Stimulated activated CD8-positive, alpha-beta memory T cell treated with anti-CD3 and anti-CD28 coated beads, Interleukin-15, amount 100 ng/mL, for 48 hours (primary cell): ENCODE measurements at places on chromosomes 5 and 9.

DNA sequence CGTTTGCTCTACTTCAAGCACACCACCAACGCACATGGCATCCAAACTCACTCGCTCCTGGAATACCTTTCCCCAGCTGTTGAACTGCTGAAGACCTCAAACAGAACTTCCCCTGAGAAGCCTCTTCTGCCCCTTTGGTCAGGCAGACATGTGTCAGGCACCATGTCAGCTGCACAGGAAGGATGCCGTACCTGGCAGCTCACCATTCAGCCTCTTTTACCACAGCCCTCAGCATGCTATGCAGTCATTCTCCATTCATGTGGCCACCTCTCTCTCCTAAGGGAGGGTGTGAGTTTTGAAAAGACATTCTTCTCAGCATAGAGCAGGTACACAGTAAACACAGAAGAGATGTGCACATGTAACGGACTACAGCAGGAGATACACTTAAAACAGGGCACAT lies 14.2 kb downstream of the IL4 start:
- DNase-seq = peak; percentile 29

DNA sequence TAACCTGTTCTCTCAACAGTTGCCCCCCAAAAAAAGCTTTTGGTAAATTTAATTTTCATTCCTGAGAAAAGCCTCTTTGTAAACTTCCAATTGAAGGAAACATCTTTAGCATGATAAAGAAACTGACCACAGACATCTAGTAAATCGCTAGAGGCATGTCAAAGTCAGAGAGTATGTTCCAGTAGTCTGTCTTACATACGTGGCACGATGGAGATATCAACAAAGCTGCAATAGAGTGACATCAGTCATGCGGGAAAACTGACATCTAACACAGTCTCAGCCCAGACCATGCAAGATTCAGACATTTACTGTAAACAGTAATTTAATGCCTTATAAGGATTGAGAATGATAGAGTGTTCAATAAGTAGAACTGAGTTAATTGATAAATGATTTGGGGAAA lies 45.1 kb downstream of the GARNL3 start:
- no peak for DNase-seq

DNA sequence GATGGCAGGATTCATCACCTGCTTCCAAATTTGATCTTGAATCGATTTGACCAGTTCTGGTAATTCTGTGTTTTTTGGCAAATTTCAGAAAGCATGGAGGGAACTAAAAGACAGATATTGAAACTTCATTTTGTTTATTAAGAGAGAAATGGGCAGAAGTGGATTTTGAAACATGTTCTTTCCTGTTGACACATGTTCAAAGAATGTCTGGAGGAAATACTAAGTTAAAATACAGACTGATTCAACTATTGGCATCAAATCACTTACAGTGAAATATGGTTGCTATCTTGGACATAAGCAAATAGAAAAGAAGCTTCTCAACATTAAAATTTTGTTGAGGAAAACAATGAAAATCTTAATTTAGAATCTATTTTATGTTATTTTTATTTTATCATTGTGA lies 19.3 kb upstream of the GZMK start:
- DNase-seq = no peak

DNA sequence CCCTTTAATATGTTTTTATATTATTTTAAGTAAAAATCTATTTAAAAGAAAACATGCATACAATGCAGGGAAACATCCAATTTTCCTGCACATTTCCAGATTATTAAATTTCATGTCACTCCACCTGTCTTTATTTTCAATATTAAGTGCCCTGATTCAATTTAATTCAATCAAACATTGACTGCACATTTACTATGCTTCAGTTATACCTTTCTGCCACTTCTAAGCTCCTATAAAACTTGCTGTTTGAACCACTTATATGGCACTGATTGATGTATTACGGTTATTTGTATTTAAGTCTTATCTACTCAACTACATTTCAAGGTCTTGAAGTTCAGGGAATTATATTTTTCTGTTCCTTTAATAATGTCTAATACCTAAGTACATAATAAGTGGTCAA lies 198.0 kb downstream of the CAVIN4 start:
- no peak for DNase-seq

DNA sequence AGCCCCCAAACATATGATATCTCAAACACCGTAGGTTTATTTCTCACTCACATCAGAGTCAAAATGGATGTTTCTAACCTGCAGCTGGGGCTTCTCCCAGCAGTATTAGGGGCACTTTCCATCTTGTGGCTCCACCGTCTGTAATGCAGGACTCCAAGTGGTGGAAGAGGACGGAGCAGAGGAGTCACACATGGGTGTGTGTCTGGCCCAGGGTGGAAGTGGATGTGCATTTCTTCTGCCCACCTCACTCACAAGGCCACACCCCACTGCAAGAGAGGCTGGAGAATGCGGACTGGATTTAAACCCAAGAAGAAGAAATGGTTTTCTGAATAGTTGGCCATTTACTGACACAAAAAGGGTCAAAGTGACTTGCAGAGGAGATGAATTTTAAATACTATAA lies 13.9 kb downstream of the IL7R start:
- DNase-seq = no peak

DNA sequence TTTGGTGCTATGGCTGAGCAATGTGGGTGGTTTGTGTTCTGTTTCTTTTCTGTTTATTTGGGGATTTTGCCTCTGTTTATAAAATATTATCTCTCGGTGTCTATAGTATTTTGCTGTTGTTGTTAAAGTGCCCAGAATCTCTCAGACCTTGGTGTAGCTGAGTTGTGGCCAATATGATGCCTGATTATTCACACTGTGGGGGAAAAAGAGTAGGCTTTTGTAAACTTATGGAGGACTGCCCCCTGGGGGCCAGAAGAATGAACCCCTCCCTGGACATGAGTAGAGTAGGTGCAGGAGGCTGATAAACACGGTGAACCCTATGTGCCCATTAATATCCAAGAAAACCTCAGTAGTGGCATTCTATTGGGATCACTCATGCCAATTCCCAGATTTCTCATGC lies 49.0 kb upstream of the DPYSL3 start:
- DNase-seq = no peak

- no peak for DNase-seq
Observed at GRCh38 chr5:22258139-22258538, 595.0 kb downstream of the CDH12 start.

DNA sequence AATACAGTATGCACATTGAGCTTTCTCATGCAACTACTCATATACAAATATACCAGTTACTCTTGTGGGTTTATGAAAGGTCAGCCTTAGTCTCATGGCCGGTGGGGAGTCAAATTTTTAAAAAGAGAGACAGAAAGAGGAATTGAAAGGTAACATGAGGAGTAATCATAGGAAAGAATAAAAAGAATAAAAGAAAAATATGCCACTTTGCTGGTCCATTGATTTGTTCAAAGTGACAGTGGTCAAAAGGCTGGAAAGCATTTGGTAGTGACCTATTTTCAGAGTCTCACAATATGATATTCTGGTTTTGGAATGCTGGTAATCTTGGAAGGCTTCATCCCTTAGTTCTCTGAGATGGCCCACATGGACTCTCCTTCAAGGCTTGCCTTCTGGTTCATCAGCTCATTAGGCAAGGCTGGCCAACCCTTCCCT lies 67.0 kb downstream of the ZNF366 start:
- no peak for DNase-seq

- DNase-seq = no peak
Observed at GRCh38 chr5:135304352-135305221, 94.4 kb downstream of the MACROH2A1 start.

- DNase-seq = no peak
Observed at GRCh38 chr5:73381590-73382400, 66.8 kb downstream of the FOXD1 start.

DNA sequence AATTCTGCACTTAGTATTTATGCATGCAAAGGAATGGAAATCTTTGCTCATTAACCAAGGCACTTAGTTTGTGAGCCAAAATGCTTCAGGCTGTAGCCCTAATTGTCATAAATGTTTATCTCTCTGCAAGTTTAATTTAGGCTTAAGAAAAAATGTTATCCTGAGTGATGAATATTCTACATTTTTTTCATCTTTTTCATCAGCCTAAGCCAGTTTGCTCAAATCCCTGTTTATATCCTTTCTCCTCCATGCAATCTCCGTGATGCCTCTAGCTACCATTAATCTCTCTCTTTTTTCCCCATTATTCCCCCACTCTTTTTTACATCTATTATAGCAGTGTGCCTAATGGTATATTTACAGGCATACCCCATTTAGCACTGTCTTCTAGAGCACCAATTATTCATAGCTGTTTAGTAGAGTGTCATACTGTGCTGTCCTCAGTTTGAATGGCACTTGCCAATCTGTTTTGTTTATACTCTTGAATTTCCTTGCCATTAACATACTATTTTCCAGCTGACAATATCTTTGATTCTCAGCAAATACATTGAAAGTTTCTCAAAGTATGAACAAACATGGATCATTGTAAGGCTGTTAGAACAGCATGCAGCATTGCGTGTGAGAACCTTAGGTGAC lies 1457.0 kb downstream of the MAT2B start:
- DNase-seq = no peak

GRCh38 chr5:5416733-5417132 lies 5.7 kb upstream of the ICE1 start:
- DNase-seq = no peak

DNA sequence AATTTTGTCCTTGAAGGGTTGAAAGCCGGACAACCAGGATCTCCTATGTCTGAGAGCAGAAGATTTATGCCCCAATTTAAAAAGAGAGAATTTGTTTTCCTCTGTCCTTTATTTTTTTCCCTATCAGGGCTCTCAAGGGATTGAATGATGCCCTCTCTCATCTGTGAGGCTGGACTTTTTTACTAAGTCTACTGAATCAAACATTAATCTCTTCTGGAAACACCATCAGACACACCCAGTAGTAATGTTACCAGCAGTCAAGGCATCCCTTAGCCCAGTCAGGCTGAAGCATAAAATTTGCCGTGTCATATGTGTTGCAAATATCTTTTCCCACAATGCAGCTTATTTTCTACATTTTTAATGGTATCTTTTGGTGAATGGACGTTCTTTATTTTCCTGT lies 1497.9 kb downstream of the MAT2B start:
- no peak for DNase-seq

DNA sequence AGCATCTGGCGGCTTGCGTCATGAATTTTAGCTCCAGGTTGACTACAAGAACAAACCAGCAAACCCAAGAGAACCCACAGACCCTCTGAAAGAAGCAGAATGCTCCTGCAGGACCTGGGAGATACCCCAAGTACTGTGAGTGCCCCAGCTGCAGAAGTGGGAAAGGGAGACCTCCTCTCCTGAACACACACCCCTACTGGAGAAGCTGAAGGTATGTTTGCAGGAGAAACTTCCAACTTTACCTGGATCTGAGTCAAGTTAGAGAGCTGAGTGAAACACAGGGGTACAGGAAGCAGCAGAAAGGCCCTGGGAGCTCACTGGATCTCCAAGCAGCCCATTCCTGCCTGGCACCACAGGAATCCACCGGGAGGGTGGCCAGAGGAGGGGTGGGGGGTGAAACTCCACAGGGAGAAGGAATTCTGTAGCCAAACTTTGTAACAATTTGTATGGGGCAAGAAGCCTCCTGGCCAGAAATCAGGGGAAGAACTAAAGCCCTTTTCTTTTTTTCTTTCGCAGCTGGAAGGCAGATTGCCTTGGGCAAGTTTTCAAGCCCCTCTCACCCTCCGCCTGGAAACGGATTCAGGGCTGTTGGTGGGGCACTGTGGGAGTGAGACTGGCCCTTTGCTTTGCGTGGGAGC lies 576.2 kb downstream of the BNC2 start:
- DNase-seq = no peak

GRCh38 chr5:9781890-9782289 lies 151.7 kb upstream of the TAS2R1 start:
- no peak for DNase-seq

DNA sequence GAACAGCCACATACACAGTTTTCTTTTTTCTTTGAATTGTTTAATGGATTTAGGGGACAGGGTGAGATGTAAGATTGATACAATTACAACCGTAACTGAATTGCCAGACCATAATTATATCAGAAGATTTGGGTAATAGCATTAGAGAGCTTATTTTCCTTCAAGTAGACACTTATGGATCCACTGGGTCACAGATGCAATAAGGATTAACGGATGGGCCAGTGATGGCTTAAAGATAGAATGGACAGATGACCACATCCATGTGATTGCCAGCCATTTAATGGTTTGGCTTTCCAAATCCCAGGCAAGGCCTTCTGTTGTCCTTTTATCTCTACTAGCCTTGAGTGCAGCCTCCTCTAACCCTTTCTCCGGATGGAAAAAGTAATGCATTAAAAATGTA lies 94.7 kb upstream of the NUDT12 start:
- DNase-seq = no peak

DNA sequence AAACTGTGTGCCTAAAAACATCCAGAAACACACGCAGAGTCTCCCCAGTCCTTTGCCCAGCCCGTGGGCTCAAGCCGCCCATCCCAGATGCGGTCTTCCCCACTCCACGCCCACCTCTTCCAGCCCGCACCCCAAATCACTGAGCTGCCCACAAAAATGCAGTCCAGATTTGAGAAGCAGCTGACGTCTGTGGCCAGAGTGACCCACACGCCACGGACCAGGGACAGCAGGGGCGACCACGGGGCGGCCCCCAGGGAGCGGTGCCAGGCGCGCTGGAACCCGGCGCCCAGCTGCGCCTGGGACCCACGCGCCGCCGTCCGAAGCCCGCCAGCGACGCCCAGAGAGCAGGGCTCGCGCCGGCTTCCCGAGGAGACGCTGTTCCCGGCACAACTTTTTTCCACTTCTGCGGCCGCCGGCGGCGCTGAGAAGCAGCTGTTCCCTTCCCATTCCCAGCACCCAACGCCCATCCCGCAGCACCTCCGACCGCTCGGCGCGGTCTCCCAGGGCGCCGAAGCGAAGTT lies 674 bp downstream of the LHFPL2 start:
- DNase-seq = no peak

DNA sequence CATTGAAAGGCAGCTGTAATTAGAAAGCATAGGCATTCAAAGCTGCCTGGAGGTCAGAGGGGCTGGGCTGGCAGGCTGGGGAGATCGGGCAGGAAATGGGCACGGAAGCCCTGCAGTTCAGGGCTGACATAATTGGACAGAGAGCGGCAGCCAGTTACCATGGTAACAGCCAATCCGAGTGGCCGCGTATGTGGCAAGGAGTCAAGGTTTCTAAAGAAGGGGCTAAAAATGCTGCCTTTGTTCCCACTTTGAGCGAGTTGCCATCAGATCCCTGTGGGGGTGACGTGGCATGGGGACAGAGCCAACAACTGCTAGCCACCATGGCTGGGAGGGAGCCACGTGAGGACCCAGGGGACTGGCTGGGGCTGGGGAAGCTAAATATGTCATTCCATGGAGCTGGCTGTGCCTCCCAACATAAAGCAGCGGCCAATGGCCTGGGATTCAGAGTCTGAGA lies 44.7 kb upstream of the NDFIP1 start:
- DNase-seq = peak; percentile 26

- DNase-seq = no peak
Observed at GRCh38 chr5:57422341-57422740, 60.3 kb downstream of the ACTBL2 start.

DNA sequence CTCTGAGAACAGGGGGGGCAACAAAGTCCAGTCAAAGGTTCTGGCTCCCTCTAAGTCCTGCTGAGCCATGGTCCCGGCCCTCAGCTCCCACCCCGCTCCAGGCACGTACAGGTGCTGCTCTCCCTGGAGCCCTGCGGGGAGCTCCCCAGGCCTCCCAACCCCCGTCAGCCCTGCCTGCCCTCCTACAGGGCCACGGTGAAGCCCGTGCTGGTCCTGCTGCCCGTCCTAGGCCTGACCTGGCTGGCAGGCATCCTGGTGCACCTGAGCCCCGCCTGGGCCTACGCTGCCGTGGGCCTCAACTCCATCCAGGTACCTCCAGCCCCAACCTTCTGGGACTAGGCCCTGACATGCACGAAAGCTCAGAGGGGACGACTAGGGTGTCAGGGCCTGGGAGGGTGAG lies 20.1 kb downstream of the ADGRD2 start:
- no peak for DNase-seq

- DNase-seq = no peak
Observed at GRCh38 chr5:133612249-133612860, at the start of gene FSTL4. FSTL4 (minus strand) TSS chr5:133612541.
